ENCODE measurements at places on chromosomes 11 and 22.

GRCh38 chr22:41398921-41399320 lies 17.2 kb downstream of the TEF start:
- no peak for DNase-seq

- peak; percentile 68 for DNase-seq
These were observed 359.2 kb downstream of the BUD13 start for GRCh38 chr11:116413301-116414242.

DNA sequence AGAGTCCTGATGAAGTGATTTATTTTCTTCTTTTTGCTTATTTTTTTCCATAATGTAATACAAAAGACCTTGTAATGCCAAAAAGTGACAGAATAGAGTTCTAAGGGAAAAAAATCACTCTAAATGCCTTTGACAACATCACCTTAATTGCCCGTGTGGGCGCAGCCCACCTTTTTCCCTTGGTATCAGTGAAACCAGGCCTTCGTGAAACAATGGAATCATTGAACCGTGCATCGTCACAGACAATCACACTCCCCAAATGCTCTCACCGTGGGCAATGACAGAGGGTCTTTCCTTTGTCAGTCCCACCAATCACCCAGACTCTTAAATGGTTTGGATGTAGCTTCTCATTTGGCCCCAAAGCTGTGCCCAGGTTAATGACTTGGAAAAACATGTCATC lies 9.6 kb upstream of the SLC6A5 start:
- no peak for DNase-seq

DNA sequence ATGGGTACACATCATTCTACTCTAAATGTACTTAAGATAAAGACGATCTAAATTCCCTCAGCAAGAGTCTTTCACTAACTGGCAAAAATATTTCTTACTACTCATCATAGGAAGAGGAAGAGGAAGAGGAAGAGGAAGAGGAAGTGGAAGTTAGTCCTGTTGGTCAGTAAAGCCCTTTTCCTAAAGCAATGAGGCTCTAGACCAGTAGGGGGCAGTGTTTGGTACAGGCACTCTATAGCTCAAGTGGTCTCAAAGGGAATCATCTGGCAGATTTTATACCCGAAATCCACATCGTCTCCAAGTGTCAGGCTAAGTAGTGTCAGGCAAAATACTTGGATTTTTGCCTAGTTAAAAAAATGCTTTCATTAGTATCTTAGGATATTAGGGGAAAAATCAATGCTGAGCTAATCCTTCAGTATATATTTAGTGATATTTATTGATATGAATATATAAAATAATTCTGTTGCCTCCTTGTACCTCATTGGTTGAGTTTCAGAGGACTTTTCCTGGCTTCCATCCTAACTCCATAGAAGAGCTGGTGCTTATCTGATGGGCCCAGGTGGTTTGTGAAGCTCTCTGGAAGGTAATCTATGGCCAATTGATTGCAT lies 7.7 kb downstream of the BLID start:
- DNase-seq: peak; percentile 29

GRCh38 chr22:38826801-38827200 lies 17.0 kb downstream of the NPTXR start:
- no peak for DNase-seq

DNA sequence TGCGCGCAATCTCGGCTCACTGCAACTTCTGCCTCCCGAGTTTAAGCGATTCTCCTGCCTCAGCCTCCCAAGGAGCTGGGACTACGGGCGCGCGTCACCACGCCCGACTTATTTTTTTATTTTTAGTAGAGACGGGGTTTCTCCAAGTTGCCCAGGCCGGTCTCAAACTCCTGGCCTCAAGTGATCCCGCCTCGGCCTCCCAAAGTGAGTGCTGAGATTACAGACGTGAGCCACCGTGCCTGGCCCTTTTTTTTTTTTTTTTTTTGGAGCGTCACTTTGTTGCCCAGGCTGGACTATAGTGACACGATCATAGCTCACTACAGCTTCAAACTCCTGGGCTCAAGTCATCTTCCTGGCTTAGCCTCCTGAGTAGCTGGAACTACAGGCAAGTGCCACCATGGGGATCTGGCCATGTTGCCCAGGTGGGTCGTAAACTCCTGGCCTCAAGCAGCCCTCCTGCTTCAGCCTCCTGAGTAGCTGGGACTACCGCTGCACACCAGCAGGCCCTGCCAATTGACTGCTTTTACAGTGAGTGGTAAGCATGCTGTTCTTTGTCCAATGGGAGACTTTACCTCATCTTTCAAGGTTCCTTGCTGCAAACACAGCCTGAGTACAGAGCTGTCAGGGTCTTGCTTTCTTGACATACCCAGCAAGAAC lies 600 bp upstream of the CENPM start:
- DNase-seq: no peak

- no peak for DNase-seq
These were observed 334.0 kb upstream of the ARHGAP42 start for GRCh38 chr11:100353083-100353482.

DNA sequence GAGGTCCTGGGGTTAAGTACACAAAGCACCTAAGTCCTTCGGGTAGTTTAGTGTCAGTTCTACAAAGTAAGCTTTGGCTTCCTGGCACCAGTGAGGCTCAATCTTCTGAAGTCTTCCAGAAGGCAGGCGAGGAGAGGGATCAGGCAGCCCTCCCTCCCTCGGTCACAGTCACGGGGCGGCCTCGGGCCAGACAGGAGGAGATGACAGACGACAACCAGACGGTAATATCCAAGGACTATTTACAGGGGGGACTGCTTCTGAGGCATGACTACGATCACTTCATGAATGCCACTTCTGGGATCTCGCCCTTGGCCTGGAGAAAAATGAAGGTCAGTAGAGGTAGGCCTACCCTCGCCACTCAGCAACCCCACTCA lies 383 bp upstream of the TMEM223 start:
- no peak for DNase-seq

- no peak for DNase-seq
These were observed 18.3 kb upstream of the ARL14EP start for GRCh38 chr11:30304620-30305019.

DNA sequence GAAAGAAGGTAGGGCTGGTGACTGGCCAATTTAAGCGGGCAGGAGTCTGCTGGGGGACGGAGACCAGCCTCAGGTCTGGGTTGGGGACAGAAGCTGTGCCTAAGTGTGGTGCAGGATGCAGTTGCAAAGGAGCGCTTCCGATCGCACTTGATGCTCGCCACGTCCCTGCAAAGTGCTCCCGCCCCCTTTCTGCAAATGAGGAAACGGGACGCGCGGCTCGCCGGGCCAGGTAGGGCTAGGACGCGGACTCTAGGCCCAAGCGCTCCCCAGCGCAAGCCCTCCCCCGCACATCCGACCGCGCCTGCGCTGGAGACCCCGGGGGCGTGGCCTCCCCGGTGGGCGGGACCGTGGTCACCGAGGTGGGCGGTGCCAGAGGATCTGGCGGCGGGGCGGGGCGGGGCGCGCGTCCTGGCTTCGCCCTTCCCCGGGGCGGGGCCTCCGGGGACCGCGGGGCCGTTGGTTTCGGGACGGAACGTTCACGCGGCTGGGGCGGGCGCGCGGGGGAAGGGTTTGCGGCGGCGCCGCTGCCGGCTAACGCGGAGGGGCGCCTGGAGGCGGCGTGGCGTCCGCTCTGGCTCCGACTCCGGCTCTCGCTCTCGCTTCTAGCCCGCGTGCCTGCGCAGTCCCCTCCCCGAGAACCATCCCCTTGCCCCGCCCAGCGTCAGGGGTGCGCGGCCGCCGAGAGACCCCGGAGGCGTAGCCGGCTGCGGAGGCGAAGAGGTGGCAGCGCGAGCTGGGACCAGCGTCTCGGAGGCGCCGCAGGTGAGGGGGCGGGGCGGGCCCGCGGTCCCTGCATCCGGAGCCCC lies at the start of gene FAM118A:
TSS of gene FAM118A (plus strand) at position 513 of the 806 bp plus-strand sequence. CDS start 12,446 bp downstream, outside the sequence.
- peak; percentile 87 for DNase-seq

- no peak for DNase-seq
These were observed 42.4 kb downstream of the CACNA1I start for GRCh38 chr22:39612811-39613548.

GRCh38 chr22:26642465-26643417 lies 14.6 kb upstream of the MIAT start:
- no peak for DNase-seq

DNA sequence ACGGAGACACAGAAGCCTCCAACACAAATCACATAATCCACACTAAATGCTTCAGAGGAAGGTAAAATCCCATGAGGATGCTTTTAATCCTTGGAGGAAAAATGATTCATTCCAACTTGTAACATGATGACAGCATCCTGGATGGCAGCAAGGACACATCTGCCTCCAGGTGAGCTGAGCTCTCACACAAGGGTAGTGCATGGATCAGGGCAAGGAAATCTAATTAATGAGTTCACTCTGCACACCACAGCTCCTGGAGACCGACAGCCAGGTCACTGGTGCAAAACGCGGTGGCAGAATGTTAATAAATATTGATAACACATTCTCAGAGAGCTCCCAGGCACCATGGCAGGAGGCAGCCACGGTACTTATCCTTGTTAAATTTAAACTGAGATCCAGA lies 40.3 kb upstream of the CYP2D6 start:
- DNase-seq: no peak

GRCh38 chr11:13101644-13102512 lies 92.8 kb downstream of the RASSF10 start:
- no peak for DNase-seq

- no peak for DNase-seq
These were observed 11.2 kb upstream of the MUC6 start for GRCh38 chr11:1047595-1048156.

DNA sequence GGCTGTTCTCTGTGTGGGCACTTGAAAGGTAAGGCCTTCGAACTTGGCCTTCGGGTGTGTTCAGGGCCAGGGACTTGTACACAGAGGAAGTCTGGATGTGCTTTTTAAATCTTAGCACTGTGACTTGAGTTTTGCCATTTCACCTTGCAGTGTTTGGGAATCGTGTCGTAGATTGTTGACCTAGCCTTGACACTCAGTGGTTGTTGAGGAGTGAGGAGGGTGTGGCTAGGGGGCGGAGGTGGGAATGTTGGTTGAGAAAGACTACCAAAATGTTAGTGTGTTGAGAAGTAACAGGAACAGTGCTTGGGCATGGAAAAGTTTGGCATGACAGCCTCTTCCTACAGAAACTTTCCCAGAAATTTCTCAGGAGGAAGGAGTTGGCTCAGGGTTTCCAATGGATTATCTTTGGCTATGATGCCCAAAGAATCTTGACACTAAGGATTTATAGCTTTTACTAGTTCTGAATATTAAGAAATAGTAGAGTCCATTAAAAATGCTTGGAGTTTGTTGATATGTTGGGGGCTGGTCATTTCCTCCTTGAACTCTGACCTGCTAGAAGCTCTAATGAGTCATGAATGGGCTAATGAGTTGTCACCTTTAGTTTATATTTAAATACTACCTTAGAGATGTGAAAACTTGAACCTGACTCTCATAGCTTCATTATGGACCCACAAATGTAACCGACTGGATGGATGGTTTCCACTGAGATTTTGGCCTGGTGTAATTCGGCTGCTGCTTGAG lies 40.6 kb downstream of the BARX2 start:
- no peak for DNase-seq

DNA sequence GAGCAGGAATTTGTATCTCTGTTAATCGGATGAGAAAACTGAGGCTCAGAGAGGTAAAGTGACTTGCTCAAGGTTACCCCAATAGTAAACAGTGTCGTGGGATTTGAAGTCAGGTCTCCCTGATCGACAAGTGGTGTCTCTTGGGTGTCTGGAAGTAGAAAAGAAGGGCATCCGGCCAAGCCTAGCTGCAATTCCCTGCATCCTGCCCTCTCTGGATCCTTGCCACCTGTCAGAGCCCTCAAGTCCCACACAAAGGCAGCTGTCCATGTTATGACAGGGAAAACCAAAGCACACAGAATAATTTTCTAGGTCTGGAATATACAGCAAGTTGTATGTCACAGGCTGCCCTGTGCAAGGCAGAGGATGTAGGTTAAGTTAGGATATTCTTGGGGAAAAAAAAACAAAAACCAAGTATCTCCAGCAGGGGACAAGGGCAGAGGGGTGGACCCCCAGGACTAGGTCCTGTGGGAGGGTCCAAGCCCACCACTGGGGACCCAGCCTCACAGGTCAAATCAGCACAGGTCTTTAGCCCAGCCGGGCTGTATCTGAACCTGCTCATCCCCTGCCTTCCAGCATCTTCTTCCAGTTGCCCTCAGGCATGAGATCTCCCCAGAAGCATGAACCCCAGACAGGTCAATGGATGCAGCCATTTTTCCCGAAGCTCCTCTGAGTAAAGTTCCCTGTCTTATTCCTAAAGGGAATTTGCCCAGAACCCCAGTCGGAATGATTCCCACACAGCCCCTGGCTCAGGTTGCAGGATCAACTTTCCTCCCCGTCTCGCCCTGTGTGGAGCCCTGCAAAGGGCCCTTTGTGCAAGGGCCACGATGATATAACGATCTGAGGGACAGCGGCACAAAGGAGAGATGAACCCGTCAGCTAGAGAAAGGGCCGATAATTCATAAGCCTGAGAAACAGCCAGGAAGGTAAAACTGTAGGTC lies 15.0 kb downstream of the USH1C start:
- no peak for DNase-seq

- peak; percentile 65 for DNase-seq
These were observed 375.6 kb upstream of the CCDC90B start for GRCh38 chr11:83661491-83662350.

- DNase-seq: no peak
These were observed 343.5 kb downstream of the TENM4 start for GRCh38 chr11:79097246-79097875.

DNA sequence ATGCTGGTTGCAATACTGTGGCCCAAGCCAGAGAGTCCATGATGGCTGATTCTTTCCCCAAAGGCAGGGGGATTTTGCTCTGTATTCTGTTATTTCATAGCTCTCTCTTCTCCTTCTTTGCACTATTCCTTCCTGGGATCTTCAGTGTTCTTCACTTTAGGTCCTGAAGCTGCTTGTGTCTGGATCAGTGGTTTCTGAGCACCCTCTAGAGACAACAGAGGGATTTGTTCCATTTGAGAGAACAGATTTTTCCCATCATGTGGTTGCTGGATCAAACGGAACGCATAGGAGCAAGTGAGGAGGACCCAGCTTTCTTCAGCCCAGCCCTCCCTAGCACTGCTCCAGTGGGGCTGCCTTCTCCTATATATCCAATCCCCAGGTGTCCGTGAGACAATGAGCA lies 68.7 kb upstream of the SYN3 start:
- peak; percentile 39 for DNase-seq

GRCh38 chr11:116461789-116462188 lies 311.0 kb downstream of the BUD13 start:
- DNase-seq: no peak

DNA sequence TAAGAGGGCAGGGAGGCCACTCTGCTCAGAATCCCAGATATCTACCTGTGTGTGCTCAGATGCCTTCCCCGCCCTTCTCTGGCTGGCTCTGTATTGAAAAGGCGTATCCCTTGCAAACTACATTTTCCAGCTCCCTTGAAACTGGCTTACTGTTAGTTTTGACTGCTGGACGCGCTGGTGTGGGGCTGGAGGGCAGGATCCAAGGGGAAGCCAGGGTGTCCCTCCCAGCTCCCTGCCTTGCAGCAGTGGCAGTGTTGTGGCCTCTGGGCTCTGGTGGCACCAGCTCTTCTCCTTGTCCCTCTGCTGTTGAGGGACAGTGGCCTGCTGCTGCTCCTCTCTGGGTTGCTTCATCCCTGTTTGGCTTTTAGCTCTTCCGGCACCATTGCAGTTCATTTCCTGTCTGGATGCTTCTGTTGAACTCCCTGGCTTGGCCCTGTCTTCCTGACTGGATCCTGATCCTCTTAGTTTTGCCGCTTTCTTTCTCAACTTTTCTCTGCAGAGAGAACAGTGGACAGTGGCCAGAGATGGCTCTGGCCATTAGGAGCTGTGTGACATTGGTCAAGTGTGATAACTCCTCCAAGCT lies 107.1 kb upstream of the PARVA start:
- peak; percentile 13 for DNase-seq
